Epithelial cell of alveolus of lung (primary cell): ENCODE measurements at places on chromosomes 13 and 19. TPM values are rescaled to one million over a fixed set of nuclear protein-coding genes. Genes with fewer than 3 reads are reported as not detected.

The TNNT1 gene
- total RNA-seq, result 6.7 and 20.3 TPM in 2 replicates

The NLRP13 gene
- total RNA-seq, result not detected in 2 replicates

The LRRC4B gene
- 0.39 and 1.6 TPM in 2 replicates for total RNA-seq

The ZNF763 gene
- 0.13 and 5.5 TPM in 2 replicates for total RNA-seq

The CNOT3 gene
- total RNA-seq, result 15.9 and 29.4 TPM in 2 replicates

The TTC9B gene
- total RNA-seq, result 0.08 TPM in 1 of 2 replicates, not detected in the other

The TMEM86B gene
- total RNA-seq, result 0.56 and 1.8 TPM in 2 replicates

The PCDH17 gene
- total RNA-seq, result 0.52 and 0.64 TPM in 2 replicates

The MAB21L1 gene
- total RNA-seq, result under 0.01 and 0.08 TPM in 2 replicates

The GAPDHS gene
- total RNA-seq, result not detected in 2 replicates

The KLK15 gene
- not detected in 2 replicates for total RNA-seq

The LYPD3 gene
- total RNA-seq, result 0.65 and 1.3 TPM in 2 replicates

The SNRPD2 gene
- total RNA-seq, result 274 and 363 TPM in 2 replicates

The KL gene
- 0.32 TPM in 1 of 2 replicates, not detected in the other for total RNA-seq

The PSG5 gene
- not detected in 2 replicates for total RNA-seq

The PBX4 gene
- total RNA-seq, result 0.13 and 6.0 TPM in 2 replicates

The ZNF296 gene
- 0.26 and 1.5 TPM in 2 replicates for total RNA-seq
